ENCODE measurements at places on chromosomes 4 and X. TPM values are rescaled to one million over a fixed set of nuclear protein-coding genes. Genes with fewer than 3 reads are reported as not detected.
A peak's percentile ranks its signal among the peaks of the same experiment; 100 is the strongest.

DMRTC1 gene
- total RNA-seq, result not detected

PLXNA3 gene
- 40.5 TPM for total RNA-seq

- peak; percentile 46 for DNase-seq
Observed at GRCh38 chrX:140712413-140713173, 3.0 kb downstream of the LINC00632 start.

- DNase-seq, result no peak
Observed at GRCh38 chrX:103754401-103754800, 22.2 kb upstream of the PLP1 start.

DNA sequence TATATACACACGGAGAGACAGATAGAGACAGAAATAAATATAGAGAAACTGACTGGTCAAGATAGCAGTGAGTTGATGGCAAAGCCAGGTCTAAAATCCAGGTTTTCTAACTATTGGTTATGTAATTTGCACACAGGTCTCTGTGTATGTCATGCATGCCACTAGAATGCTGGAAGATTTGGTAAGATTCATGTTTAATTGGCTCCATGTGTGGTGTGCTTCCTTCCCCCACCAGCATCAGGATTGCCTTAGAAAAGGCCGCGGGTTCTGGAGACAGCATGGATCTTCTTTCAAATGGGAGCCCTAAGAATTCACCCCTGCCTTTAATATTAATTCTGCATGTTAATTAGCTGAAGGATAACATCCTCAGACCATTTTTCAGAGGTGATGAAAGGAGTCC, 31.3 kb downstream of the HAND2 start:
- no peak for DNase-seq

DNA sequence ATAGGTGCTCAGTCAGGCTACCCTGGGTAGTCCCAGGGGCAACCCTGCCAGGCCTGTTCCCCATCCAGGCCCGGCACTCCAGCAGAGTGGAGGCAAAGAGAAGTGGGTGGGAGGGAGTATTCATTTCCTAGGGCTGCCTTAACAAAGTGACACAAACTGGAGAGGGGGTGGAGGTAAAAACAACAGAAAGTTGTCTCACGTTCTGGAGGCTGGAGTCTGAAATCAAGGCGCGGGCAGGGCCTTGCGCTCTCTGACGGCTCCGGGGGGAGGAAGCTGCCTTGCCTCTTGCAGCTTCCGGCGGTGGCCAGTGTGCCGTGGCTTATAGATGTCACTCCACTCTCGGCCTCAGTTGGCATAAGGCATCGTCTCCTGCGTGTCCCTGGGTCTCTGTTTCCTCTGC, 90.8 kb downstream of the DCTD start:
- DNase-seq, result peak; percentile 47

POU4F2 gene
- total RNA-seq, result not detected

GRCh38 chr4:177448850-177449249, 6.6 kb upstream of the AGA start:
- no peak for DNase-seq

DNA sequence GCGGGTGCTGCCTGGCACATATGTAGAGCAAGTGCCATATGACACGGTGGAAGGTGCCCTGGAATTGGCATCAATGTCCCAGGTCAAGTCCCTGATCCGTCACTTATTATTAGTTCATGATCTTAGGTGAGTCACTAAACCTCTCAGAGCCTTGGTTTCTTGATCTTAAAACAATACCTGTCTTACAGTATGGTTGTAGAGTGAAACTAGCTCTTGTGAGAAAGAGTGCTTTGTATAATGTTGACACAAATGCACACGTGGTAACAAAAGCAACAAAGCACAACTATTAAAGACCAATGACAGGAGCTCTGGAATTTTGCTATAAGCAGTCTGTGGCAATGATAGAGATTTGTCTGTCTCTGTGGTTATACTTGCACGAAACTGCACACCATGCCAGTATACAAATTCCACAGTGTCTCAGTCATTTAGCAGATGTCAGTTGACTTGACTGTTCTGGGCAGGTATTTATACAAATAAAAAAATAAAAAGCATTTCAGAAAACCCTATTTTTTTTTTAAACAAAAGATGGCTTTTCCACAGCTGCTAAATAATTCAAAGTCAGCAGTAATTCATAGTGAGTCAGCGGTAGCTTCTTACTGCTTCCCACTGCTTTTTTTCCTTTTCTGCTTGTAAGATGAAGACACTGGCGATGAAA, 19.7 kb upstream of the ACSL1 start:
- DNase-seq, result no peak

SOWAHB gene
- total RNA-seq, result not detected

DNA sequence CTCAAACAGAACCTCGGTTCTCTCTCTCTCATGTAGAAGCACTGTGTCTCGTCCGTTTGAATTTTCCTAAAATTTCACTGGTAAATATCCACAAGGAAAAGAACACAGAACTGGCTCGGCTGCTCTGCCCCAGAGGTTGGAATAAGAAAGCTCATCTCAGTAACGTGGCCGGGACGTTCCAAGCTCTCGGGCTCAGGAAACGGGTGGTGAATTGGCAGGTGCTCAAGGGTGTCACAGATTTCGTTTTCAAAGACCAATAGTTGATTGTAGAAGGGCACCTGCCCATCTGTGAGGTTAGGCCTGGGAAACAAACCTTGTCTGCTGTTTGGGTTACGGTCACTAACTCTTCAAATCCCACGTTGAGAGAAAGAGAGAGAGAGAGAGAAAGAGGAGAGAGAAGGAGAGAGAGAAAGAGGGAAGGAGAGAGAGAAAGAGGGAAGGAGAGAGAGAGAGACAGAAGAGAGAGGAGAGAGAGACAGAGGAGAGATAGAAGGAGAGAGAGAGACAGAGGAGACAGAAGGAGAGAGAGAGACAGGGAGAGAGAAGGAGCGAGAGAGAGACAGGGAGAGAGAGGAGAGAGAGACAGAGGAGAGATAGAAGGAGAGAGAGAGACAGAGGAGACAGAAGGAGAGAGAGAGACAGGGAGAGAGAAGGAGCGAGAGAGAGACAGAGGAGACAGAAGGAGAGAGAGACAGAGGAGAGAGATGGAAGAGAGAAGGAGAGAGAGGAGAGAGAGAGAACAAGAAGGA, 106.6 kb downstream of the CRLF2 start:
- DNase-seq, result no peak

Data from activated CD8-positive, alpha-beta T cell treated with anti-CD3 and anti-CD28 coated beads for 36 hours (primary cell).